Activated CD8-positive, alpha-beta memory T cell treated with anti-CD3 and anti-CD28 coated beads for 1 hour (primary cell): ENCODE measurements at places on chromosomes 7 and 10.

GRCh38 chr10:78483641-78484040 lies 450.0 kb downstream of the RPS24 start:
- no peak for DNase-seq

GRCh38 chr10:30747633-30748032 lies 118.1 kb upstream of the LYZL2 start:
- no peak for DNase-seq

DNA sequence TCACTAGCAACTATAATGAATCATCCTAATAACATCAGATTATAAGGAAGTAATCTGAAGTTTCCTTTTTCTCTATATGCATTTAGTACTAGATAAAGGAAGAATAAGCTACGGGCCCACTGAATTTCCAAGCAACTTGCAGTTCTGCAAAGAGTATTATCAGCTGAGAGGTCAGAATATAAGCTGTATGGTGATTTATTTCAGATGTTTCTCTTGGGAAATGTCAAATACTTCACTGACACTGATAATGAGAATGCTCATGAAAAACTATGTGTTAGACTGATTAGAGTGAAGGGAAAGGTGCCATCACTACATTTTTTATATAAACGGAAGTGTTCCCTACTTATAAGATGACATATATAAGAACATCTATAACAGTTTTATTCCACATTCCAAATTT lies 251.2 kb upstream of the HGF start:
- no peak for DNase-seq

DNA sequence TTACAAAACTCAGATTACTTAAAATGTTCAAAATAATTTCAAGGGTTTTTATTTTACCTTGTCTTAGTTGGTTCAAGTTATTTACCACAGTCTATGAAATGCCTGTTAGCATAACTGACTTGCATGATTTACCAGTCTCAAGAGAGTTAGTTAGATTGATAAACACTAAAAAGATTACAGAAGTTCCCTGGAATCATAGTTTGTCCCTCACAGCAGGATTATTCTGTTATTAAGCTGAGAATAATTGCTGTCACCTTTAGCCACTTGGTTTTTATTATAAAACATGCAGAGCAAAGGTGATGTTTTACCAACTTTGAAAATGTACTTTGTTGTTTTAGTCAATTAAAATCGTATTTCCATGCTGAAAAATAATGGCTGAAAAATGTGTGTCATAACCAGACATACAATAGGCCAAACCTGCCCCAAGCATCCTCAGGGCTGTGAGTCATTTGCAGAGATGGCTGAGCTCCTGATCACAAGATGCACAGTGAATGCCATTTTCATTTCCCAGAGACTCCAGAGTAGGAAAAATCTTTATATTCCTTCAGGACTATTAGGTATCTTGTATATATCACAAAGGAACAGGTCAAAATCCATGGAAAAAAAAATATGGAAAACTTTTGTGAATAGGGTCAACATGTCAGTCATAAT lies 87.8 kb upstream of the DKK1 start:
- no peak for DNase-seq

- DNase-seq, result no peak
Measured at GRCh38 chr10:121553511-121554264, 44.6 kb downstream of the FGFR2 start.

DNA sequence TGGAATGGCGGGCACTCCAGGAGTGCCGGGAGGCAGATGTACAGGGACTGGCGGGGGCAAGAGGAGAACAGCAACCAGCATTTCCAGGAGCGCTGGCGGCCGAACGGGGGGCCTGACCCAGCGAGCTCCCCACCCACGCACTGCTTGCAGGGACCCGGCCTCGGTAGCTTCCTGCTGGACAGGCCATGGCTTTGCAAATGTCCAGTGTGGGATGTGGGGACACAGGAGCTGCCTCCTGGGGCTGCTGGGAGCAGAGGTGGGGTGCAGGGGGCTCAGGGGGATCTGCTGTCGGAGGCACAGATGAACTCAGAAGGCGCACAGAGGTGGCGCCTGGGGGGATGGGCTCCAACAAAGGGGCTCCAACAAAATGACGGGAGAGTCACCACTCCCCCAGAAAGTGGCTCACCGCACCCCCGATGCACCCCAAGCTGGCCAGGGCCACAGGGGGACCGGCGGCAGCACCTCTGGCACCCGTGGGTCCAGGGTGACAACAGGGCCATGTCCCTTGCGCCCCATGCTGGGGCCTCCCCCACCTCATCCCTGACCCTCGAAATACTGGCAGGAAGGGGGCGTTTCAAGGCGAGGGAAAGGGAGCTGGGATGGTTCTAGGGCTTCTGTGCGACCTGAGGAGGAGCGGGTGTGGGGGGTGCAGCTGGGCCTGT lies 41.1 kb downstream of the AP5Z1 start:
- DNase-seq, result no peak

DNA sequence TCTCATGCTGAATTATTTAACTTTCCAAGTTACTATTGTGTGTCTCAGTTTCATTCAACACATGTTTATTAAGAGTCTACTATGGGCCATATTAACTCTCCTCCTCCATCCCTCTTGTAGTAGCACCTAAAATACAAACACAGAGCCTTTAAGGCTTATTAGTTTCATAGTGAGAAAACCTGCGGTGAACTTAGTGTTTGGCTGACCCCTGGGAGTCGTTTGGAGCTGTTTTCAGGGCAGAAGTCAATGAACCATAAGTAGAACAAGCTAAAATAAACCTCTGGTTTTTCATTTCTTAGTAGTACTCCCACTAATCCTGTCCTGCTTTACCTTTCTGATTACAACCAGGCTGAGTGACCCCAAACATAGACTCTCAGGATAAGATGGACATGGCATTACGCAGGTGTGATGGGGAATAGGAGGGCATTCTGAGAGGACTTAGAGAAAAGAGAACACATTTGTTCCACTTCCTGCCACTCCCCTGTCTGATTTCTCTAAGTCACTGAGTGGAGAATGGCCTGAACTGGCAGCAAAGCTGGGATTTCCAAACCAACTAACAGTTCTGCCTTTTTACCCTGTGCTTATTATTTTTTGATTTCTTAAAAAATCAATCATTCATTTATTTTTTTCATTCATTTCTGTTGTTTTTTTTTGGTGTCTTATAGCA lies 74.5 kb downstream of the LRMDA start:
- DNase-seq, result no peak

- DNase-seq, result no peak
Measured at GRCh38 chr7:47534322-47535034, 47.4 kb downstream of the TNS3 start.

- DNase-seq, result no peak
Measured at GRCh38 chr10:90462749-90463470, 394.9 kb downstream of the HTR7 start.

GRCh38 chr10:71136036-71136721 lies 76.2 kb upstream of the UNC5B start:
- DNase-seq, result no peak

DNA sequence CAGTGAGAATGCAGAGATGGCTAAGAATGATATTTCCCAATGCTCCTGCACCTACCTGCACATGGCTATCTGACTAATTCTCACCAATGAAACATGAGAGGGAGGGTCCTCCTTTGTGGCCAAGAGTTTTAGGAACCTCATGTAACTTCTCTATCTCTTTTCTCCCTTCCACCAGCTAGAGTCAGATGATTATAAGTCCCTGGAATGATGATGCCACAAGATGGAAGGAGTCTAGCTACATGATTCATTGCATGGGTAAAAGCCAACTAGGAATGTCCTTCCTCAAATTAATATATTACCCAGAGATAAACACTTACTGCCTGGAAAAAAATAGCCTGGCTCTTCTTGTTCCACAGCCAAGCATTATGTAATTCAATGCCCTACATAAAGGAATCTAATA lies 55.1 kb upstream of the AASS start:
- DNase-seq, result no peak

- no peak for DNase-seq
Measured at GRCh38 chr10:29189256-29189655, 99.6 kb upstream of the LYZL1 start.

- no peak for DNase-seq
Measured at GRCh38 chr7:78006063-78006755, 207.6 kb downstream of the PHTF2 start.

- DNase-seq, result no peak
Measured at GRCh38 chr10:96712662-96713271, 7.5 kb downstream of the PIK3AP1 start.

GRCh38 chr7:68682910-68683309 lies 915.4 kb upstream of the AUTS2 start:
- DNase-seq, result no peak

DNA sequence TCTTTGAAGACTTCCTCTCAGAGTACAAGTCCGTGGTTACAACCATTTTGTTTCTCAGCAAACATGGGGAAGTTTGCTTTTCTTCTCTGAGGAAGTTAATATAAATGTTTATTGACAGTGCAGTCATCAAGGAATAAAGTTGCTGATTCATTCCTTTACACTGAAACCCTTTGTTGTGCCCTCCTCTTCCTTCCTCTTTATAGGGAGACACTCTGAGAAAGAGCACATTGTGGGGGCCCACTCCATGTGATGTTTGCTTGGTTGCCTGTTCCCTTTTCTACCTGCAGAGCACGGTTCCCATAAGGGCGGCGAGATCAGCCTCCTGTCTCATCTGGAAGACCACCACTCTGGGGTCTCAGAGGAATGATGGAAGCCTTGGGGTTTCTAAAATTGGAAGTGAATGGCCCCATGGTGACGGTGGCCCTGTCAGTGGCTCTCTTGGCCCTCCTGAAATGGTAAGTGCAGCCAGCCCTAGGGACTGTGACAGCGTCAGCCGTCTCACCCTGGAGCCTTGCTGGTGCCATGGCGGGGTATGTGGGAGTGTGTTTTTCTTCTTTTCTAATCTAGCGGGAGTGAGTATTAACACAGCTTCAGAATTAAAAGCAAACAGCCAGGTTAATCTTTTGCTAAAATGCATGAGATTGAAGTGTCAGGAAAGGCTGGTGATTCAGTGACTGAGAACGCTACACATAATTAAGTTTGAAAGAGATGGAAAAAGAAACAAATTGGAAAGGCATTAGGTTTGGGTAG lies at the start of gene TBXAS1:
Gene TBXAS1, plus strand, starts transcription at position 240 of the 750 bp plus-strand sequence. Its CDS starts 127 bp downstream, at position 367.
- DNase-seq, result no peak

GRCh38 chr10:26423722-26424121 lies 14.4 kb upstream of the APBB1IP start:
- DNase-seq, result no peak

DNA sequence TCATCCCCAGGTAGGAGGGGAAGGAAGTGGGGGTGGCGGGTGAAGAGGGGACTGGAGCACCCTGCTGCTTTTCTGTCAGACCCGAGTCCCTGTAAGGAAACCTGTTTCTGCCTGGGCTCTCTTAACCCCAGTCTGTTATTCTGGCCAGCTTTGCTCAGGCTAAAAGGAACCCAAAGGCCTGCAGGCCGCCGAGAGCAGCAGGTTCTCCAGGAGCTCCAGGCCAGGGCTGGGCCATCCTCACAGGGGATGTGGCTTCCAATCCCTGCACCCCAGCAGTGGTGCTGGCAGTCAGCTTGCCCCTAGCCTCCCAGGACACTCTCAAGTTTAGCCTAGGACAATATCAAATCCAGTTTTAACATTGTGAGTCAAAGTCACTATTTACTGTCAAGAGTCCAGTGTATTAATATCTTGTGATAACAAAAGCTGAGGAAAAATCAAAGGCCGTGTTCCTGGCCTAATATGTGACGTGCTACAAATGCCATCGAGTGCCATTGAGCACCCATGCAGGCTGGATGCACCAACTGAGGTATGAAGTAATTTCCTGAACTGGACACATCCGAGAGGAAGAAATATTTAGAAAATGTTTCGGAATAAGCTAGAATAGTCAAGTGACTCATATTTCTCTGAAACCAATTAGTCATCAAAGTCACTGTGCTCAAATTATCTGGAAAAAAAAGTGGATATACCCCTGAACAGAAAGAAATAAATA lies 7.0 kb downstream of the PKD1L1 start:
- DNase-seq, result no peak

DNA sequence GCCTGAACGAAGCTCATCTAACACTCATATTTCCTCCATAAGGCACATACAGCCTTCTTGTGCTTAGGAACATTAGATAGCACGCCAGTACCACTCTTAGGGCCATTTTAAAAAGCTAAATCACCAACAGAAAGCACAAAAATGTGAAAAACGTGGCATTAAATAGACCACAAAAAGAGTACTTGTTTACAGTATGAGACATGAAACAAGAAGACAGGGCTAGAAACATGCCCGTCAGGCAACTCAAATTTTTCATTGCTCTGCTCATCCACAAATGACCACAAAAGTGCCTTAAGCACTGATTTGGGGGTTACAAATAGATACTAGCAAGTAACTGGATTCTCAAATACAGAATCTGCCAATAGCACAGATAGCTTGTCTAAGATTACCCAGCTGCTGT lies 67.8 kb downstream of the ELMO1 start:
- no peak for DNase-seq

- DNase-seq, result no peak
Measured at GRCh38 chr7:48667407-48667806, 256.9 kb upstream of the CDC14C start.

- no peak for DNase-seq
Measured at GRCh38 chr7:100582650-100583049, 3.3 kb downstream of the LRCH4 start.

DNA sequence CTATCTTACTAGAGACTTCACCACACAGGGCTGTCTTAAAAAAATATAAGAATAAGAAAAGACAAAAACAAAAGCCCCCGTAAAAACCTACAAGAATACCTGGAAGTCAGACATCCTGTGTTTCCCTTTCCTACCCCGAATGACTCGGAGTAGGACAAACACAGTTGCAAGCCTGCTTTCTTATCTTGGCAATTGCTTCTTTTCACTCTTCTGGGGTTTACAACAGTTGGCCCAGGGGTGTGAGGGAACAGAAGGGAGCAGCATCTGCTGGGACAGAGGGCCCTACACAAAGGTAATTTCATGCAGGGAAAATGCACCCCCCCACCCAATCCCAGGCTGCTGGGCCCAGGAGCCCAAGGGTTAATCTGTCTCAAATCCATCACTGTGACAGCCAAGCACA lies 220.6 kb downstream of the ARHGAP12 start:
- DNase-seq, result no peak

DNA sequence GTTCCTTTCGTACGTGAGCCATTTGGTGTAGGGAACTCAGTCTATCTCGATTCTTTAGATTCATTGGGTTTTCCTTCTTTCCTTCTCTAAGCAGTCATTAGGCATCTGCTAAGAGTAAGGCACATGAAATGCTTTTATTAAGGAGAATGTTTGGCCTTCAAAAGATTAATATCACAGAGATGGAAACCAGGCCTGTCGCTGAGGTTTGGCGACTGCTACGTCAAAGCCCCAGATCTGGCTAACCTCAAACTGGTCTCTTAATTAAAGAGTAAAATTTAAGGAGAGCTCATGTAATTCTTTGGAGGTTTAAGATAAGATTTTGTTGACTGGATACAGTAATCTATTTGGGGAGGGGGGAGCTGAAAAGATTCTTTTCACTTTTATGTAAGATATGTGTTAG lies 189.8 kb downstream of the JCAD start:
- DNase-seq, result no peak

- DNase-seq, result no peak
Measured at GRCh38 chr7:130988443-130988842, 254.4 kb upstream of the KLF14 start.

GRCh38 chr7:37419496-37419895 lies 29.2 kb downstream of the ELMO1 start:
- no peak for DNase-seq
